ENCODE measurements at places on chromosomes 1 and 21.

- DNase-seq, result no peak
Observed at GRCh38 chr1:4851385-4852065, 197.1 kb downstream of the AJAP1 start.

DNA sequence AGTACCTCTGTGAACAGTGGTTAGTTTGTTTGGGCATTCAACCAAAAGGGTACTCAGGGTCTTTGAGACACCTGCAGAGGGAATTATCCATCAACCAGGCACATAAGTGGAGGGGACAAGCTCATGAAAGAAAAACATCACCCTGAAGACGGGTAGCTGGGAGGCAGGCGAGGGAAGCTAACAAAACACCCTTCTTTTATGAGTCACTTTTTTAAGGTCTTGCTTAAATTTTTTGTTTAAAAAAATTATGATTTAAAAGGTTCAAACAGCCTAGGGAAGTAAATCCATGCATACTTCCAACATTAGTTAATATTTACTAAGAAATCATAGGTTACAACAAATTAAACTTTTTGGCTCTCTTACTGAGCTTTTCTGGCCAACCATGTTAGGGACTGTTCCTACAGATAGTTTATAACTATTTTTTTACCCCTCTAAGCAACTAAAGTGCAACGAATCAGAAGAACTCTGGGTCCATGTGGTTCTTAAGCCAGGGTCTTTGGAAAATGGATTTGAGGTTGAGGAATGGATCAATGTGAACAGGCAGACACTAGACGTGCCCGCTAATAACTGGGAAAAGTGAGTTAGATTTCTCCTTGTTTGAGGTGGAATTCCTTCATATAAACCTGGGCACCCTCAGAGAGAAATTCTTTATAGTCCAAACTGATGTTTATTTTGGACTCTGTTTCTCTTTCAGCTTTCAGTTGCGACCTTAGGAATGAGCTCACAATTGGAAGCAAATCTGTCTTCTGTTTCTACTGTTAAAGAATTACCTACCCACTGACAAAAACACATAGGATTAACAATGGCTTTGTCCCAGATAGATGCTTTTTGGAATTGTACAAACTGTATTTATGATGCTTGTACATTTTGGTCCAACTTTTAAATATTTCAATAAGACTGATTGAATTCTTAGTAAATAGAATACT lies 123.0 kb downstream of the LYPLAL1 start:
- DNase-seq, result no peak

GRCh38 chr21:44089001-44089911 lies 17.9 kb upstream of the PWP2 start:
- DNase-seq, result no peak

DNA sequence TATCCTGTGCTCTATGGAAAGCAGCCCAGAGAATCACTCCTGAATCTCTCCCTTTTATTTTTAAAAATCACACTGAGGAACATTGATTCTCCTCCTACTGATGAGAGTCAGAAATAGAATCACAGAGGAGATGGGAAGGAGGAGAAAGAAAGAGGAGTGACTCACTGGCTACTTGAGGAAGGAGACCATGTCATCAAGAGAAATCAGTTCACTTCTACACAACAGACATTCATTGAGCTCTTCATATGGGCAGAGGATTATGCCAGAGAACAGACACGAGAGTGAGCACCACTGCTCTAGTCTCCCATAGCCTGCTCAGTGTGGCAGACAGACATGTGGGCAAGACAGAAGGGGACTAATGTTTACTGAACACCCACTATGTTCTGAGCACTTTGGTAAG lies 44.2 kb downstream of the RAB3B start:
- DNase-seq, result no peak

DNA sequence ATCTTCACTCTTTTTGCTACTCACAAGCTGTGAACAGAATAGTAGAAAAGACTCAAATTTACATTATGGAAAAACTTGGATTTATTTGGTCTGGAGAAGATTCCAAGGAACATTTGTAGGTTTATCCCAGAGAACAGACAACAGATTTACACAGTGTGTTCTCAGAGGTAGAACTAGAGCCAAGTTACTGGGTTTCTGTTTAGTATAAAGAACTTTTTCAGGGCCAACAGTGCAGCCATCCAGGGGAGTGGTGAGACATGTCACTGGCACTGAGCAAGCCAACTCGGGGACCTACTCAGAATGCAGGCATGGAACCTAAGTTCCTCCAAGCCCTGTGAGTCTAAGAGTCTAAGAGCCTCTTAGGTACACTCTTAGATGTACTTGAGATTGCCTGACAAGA lies 142.6 kb downstream of the OMA1 start:
- no peak for DNase-seq

GRCh38 chr1:33957854-33958253 lies 94.0 kb downstream of the HMGB4 start:
- DNase-seq, result no peak

DNA sequence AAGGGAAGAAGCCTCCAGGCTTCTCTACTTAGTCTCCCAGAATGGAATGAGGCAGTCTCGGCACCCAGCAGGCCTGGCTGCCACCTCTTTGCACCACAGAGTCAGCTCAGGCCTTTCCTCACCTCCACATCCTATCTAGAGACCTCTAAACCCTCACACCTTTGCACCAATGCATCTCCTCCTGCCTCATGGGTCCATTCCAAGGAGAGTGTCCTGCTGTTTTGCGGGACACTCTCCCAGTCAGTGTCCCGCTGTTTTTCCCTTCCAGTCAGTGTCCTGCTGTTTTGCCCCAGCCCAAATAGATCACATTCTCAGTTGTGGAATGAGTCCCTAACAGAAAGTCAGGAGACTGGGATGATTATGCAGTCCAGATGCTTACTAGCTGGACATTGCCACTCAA lies 185.6 kb upstream of the CAMK1G start:
- no peak for DNase-seq

- DNase-seq, result no peak
Observed at GRCh38 chr1:147612366-147612765, 58.0 kb downstream of the ACP6 start.

DNA sequence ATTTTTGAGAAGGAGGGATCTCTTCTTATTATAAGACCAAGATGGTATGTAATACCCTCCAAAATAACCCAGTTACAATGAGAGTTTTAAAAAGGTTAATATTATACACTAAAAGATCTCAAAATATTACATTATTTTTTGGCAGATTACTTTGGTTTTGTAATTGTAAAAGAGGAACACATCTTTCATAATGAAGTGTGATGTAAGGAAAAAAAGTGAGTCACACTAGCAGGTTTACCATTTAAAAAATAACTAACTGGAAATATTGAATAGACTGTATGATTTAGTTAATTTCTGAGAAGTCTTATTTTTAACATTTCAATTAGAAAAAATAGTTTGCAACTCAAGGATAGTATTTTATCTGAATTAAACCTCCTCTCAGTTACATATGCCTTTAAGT lies 1.1 kb downstream of the F5 start:
- no peak for DNase-seq

DNA sequence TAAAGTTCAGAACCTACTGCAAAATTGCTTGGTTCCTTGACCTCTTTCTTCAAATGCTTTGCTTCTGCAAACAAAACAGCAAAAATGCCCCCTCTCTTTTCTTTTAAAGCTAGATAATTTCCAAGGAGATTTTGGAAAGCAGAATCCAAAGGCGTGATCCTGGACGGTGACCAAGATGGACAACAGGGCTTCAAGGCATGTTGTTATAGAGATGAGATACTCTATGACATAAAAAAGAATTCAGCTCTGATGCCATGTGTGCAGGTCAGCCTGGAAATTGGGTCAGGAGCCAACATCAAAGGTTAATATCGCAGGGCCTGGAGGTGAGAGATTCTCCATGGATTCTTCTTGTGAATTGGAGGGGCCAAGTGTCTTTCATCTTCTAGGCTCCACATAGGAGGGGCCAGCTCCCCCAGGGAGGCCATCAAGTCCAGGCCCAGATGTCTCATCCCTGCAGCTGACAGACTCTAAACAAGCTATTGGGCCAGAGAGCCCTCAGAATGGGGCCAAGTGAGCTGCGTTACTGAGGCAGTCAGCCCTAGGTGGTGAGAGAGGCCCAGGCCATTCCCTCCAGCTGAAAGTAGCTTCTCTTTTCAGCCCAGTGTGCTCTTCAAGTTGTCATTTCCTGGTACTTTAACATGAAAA lies 45.5 kb downstream of the NMNAT2 start:
- no peak for DNase-seq

GRCh38 chr1:207463021-207463420 lies 8.9 kb downstream of the CR2 start:
- no peak for DNase-seq

DNA sequence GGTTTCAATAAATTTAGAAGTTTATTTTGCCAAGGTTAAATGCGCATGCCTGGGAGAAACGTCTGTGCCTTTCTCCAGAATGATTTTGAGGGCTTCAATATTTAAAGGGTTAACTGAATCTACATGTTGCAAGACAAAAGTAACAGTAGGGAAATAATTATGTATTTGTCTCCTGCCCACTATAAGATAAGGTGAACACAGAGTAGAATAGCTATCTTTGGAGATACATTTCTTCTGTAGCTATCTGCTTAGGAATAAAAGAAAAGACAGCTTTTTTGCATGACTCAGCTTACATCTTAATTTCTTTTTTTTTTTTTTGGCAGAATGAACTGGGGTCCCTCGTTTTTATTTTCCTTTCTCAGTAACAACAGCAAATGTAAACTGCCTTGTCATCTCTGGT lies 1351.6 kb downstream of the AMY1C start:
- DNase-seq, result no peak

DNA sequence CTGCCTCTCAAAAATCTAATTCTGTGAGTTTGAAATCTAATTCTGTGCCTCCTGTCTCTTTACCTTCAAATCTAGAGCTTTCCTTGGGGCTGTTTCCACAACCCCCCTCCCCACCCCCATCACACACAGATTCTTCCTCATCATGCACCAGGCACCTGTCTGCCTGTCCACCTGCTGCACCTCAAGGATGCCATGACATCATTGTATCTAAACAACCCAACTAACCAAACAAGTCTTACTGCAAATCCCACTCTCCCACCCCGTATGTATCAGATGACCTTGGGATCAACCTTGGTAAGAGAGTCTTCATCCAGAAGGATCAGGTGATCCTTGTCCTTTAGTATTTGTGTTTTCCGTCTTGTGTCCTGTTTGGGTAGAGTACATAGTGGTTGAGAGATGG lies 102.7 kb upstream of the SIM2 start:
- no peak for DNase-seq

DNA sequence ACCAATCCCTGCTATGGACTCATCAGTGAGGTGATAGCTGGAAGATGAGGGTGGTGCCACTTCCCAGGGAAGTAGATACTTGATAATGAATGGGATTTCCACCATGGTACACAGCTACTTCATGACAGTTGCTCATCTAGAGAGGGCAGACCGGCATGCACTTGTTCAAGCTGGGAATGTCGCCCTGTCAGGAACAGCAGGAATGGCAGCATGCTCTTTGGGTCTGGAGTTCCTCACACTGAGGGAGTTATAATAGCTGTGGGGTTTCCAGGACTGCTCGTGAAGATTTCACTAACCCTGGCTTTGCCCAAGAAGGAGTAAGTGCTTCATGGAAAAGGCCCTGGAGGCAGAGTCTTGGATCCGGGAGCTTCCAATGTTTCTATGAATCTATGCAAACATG lies 129.2 kb downstream of the PSMG1 start:
- no peak for DNase-seq

GRCh38 chr1:40952744-40953315 lies 26.7 kb upstream of the CTPS1 start:
- no peak for DNase-seq

DNA sequence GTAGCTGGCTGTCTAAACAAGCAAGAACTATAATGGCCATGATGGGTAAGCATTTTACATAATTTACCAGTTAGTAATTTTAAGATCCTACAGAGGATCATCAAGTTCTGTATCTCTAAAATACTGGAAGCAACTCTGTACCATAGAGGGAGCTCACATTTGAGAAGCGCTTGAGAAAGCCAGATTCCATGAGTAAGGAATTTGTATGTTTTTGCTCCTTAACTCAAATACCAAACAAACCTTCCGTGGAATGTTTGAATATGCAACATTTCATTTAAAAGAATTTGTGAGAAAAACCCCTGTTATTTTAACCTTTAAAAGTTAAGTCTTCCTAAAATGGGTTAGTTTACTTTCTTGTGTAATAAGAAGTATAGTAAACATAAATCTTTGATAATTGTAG lies 2.0 kb downstream of the TSHB start:
- no peak for DNase-seq

DNA sequence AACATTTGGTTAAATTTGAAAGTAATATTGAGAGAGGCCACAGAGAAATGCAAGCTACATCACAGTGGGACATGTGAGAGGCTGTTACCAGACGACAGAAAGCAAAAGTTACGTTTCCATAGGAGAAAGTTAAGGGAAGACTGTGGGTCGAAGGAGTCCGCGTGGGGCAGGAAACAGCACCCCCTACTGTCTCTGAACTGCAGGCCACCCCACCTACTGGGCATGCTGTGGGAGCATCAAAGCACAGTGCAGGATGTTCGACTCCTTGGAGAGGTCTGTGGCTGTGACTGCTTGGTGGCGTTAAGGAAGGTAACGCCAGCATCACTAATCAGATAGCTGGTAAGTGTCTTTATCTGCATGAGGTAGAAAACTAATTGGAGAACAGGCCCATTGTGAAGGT lies 123.9 kb downstream of the PTBP2 start:
- peak; percentile 62 for DNase-seq

GRCh38 chr1:79215311-79215710 lies 208.8 kb upstream of the ADGRL4 start:
- DNase-seq, result no peak

DNA sequence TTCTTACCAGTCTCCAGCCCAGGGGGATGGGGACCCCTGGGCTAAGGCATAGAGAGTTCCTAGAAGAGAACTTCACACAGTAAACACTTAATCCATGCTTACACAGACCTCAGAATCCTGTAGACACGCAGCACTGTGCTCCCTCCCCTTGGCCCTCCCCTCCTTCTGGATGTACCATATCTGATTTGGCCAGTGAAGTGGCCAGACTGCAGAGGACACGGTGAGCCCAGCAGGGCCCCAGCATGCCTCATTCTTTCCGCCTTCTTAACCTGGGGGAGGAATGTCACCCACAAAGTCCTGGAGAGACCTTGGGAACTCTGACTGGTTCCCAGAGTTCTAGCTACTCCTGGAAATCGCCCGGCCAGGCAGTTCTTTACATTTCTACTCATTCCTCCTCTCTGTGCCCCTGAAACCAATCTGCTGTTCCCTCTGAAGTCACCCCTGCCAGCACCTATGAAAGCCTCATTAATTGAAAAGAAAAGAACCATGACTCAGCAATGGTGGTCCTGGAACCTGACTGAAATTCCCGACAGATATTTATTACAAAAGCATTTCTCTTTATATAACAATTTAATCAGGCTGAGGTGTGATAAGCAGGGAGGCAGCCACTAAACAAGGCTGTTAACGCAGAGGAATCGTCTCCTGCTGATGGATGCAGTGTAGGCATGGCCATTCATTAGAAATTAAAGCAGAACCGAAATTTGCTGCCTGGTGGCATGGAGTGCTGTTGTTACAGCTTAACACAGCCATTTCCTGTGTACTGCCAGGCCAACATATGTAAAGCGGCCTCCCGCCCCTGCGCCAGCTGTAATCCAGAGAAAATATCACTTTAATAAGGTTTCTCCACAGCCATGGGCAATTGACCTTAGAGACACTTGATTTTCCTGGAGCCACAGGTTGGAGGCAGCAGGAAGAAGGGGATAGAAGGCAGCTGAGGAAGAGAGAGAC lies 74.6 kb upstream of the KCND3 start:
- DNase-seq, result no peak
